ENCODE measurements at places on chromosomes 5 and 9.

DNA sequence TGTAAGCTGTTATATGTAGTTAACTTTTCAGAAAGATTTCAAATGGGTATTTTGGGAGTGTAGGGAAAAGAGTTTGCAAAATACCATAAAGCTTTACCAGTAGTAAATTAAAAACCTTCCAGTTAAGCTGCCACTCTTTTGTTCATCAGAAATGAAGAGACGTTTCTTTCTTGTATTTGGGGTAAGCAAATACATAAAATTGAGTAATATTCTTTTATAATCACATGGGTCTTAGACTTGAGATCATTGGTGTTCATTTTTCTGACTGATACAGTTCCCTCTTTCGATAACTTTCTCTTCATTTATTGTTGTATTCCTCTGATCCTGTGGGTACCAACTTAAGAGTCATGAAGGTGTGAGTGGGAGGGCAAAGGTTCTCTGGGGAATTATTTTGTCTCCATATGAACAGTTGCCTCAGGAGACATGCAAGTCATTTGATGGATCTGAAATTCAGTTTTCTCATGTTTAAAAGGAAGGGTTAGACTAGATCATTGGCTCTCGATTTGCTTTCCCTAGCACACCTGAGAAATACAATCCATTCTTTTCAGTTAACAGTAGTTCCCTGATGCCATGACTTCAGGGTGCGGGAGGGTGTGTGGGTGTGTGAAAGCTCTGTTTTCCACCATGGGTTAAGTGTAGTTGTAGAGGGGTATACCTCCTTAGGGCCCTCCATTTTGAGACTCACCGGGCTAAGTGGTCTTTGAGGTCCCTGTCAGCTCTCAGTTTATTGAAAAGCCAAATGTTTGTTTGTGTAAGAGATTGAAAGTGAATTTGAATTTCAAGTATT lies 47.7 kb downstream of the CNTRL start:
- DNase-seq = no peak

GRCh38 chr5:142074006-142074405 lies 34.6 kb upstream of the NDFIP1 start:
- DNase-seq = no peak

DNA sequence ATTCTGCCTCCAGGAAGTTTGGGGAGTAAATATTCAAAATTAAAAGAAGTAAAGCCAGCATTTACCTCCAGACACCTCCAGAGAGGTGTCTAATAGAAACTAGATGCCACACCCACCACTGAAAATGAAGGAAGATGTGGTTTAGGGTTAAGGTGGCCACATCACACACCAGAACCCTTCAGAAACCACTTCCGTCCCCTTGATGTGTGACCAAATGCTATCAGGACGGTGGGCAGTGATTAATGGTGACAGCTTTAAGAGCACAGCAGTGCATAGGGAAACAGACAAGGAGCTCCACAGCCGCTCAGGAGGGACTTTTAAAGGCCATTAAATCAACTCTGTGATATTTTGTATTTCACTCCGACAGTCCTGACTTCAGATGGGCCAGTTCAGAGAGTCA lies 295.2 kb downstream of the BRINP1 start:
- no peak for DNase-seq

DNA sequence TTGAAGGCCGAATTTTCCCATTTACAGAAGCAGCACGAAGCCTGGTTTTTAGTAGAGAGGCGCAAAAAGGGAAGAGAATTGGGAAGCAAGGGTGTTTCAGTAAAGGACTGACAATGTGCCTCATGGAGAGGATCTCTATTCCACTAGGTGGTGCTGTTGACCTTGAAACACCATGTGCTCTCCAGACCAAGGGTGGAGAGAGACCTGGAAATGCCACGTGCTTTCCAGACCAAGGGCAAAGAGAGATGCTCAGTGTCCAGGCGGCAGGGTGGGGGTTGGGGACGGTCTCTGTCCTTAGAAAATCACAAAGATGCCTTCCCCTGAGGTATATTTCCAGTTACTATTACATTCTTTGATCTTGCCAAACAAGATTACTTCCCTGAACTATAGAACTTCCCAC lies 425.3 kb downstream of the CSNK1G3 start:
- DNase-seq = peak; percentile 62

- peak; percentile 65 for DNase-seq
Observed at GRCh38 chr5:137453483-137454080, 45.5 kb downstream of the SPOCK1 start.

DNA sequence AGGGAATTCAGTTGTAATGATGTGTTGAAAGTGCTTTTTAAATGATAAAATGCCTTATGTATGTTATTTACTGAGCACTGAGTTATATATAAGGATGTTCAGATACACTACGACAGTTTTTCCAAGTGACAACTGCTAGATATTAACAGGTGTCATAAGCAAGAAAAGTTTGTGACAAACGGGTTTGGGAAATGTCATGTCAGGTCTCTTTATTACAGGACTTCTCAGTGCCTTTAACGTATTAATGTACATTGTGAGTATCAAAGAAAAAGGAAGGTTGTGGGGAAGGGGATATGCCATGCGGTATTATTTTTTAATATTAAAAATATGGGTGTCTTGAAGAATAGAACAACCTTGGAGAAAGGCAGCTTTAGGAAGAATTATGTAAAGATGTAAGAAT lies 56.4 kb downstream of the RAI14 start:
- DNase-seq = no peak

- peak; percentile 49 for DNase-seq
Observed at GRCh38 chr9:3478549-3478953, 47.2 kb downstream of the RFX3 start.

DNA sequence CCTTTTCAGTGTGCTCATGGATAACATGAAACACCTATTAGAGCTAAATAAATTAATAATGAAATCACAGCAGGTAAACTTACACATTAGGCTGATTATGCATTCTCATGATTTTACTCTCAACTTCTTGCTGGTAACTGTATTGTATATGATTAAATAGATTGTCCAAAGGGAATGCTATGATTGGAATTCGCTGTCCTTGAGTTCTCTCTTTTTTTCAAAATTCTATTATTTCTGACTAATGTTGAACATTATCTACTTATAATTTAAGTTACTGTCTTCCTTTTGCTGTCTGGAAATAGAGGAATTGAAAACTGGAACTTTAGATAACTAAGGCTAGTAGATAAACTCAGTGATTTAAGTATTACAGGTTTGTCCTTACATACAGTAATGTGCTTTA lies 13.1 kb downstream of the CENPH start:
- DNase-seq = no peak

- DNase-seq = no peak
Observed at GRCh38 chr9:121528642-121529041, 29.0 kb upstream of the GGTA1 start.

DNA sequence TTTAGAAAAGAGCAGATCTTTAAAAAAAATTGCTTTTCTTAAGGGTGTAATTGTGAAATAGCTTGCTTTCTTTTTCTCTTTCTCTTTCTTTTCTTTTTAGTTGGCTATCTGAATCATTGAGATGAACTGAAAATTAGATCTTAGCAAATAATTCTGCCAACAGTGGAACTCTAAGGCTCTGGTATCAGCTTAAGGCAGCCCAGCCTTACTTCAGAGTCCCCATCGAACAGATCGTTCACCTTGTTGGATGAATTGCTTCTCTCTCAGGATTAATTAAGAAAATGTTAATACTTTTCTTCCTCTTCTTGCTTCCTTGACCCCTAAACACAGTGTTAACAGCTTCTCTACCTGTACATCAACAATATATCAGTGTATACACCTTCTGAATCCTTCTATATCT lies 92.1 kb downstream of the ZCCHC7 start:
- no peak for DNase-seq

GRCh38 chr5:142958944-142959682 lies 188.9 kb downstream of the ARHGAP26 start:
- peak; percentile 22 for DNase-seq

GRCh38 chr5:11143456-11144267 lies 382.6 kb upstream of the DAP start:
- no peak for DNase-seq

GRCh38 chr9:73234008-73234360 lies 82.3 kb downstream of the ANXA1 start:
- no peak for DNase-seq

DNA sequence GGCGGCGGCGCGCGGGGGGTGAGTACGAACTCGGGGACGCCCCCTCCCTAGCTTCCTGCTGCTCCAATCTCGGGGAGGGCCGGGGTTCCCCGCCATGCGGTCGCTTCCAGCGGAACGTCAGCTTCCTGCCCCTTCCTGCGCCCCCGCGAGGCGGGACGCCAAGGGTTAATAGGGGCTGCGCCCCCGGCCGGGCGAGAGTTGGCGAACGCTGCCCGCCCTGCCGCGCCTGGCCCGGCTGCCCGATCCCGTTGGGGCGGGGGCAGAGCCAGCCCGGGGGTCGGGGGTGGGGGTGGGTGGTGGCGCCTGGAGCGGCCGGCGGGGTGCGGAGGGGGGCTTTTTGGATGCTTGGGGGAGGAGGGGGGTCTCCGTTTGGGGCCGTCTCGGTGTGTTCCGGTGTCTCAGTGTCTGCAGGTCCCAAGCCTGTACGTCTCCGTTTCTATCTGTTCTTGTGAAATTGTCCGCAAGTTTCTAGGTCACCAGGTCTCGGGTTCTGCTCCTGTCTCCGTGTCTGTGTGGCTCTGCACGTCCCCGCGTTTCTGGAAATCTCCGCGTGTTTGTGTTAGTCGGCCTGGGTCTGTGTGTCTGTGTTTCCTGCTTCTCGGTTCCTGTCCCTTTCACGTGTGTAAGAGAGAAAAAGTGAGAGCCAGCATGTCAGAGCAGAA lies 789 bp downstream of the COL27A1 start:
- peak; percentile 5 for DNase-seq

GRCh38 chr9:110940951-110941557 lies 97.2 kb downstream of the LPAR1 start:
- DNase-seq = no peak

DNA sequence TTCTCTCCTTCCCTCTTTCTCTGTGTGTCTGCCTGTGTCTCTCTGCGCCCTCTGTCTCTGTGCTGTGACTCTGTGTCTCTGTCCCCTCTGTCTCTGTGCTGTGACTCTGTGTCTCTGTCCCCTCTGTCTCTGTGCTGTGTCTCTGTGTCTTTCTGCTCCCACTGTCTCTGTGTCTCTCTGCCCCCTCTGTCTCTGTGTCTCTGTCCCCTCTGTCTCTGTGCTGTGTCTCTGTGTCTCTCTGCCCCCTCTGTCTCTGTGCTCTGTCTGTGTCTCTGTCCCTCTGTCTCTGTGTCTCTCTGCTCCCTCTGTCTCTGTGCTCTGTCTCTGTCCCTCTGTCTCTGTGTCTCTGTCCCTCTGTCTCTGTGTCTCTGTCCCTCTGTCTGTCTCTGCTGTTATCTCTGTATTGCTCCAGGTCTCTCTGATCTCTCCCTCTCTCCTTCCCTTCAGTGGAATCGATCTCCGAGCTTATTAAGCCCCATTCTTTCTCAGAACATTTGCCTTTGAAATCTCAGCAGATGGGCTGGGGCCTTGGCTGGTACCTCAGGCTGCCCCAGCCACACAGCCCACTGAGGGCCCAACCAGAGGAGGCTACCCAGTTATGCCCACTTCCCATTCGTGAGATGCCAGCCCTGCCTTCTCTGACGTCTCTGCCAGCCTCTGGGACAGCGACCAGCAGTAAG lies 33.4 kb upstream of the FIBCD1 start:
- no peak for DNase-seq

DNA sequence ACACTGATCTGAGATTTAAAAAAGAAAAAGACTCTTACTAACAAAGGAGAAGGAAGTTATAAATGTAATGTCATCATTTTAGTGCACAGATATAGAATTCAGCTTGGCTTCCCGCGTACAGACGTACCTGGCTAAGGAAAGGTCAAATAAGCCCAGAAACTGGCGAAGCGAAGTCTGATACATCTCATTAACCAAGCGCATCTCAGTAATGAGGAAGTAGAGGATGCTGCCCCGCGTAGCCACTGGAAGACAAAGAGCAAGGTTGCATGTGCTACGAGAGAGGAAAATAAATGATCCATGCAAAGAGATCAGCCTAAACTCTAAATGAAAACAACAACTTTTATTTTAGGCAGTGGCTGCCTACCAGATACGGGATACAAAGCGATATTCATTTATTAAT lies 208.8 kb downstream of the DNAH5 start:
- DNase-seq = no peak

- DNase-seq = no peak
Observed at GRCh38 chr9:124860582-124861341, 995 bp downstream of the RPL35 start.

DNA sequence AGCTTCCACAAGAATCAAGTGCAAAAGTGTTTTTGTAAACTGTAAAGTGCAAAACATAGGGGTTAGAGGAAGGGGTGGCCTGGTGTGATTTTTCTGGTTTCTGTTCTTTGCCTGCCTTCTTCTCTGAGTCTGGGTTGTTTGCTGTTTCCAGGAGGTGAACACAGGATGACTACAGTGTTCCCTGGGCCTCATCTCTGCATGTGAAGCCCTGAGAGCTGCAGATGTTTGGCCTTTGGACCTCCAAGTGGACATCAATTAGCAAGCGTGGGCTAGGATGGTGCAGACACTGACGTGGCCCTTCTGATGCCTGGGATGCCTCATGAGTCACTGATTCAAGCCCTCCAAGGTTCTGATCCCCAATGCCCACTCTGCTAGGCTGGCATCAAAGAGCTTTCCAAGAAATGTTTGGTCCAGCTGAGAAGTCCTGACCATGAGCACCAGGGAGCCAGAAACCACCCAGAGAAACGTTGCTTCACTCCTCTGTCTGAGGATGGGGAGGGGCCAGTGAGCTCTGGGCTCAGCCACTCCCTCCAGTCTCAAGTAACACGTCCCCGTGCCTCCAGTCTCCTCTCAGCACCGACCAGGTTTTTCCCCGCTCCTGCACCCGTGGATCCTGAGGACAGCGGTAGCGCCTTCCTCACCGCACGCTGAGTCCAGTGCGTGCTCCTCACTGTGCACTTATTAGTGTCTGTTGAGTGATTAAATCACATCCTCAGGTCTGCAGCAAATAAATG lies 7.6 kb downstream of the IL9 start:
- DNase-seq = no peak

- DNase-seq = no peak
Observed at GRCh38 chr9:112917987-112918362, 27.3 kb upstream of the SLC46A2 start.

- no peak for DNase-seq
Observed at GRCh38 chr5:161442471-161442870, 104.1 kb downstream of the GABRB2 start.

DNA sequence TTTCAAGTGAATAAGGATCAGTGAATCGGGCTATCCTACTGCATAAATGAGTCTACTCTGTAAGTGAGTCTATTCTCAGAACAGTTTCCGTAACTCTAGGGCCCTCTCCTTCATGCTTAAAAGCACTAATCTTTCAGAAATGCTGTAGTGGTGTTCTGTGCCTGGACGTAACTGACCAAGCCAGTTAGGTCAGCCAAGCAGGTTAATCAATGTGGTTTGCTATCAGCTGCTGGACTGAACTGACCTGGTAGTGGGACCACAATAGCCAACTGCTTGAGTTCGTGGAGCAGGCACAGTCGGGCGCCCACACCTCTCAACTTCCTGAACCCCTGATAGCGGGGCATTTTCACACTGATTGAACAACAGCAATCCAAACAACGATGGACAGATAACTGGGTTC lies 6.8 kb downstream of the SLC1A3 start:
- DNase-seq = no peak

- DNase-seq = peak; percentile 82
Observed at GRCh38 chr9:36151316-36152210, 15.0 kb downstream of the GLIPR2 start.

All from RPMI8226 (cell line).